ENCODE measurements at places on chromosomes 7 and 10.

DNA sequence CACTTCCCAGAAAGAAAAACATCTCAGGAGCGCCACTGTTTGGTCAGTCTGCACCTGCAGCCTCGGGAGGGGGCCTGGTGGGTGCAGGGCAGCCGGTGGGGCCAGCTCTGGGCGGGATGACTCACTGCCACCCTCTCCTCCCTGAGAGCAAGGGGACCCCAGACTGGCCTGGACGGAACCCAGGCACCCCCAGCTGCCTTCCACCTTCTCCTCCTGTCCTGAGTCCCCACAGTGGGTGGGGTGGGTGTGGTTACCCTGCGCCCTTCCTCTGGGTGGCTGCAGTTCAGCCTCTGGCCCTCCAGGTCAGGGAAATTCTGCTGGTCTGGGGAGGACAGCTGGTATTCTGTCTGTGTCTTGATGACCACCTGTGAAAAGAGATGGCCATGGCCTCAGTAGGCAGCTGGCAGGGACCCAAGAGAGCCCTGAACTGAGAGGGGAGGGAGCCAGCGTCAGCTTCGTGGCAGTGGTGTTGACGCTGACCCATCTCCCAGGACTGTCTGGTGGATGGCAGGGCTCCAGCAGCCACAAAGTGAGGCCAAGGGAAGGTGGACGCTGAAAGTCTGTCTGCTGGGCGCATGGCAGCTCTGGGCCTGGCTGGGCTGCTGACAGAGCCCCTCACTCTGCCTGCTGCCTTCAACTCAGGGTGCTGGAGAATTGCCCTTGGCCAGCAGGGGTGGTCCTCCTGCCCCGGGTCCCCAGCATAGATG is 8.9 kb downstream of the CALY start:
- peaks cover 21% of the 10 kb centered on the region for H3K4me1 ChIP-seq
- H3K36me3 ChIP-seq = no peaks in the 10 kb centered on the region
- no peak overlapping the region for H3K4me3 ChIP-seq
- no peak overlapping the region for H3K27ac ChIP-seq

- DNase-seq = no peak
- no peak overlapping the region for H3K27ac ChIP-seq
- H3K27me3 ChIP-seq = peaks cover 8% of the 10 kb centered on the region
- no peak overlapping the region for H3K4me3 ChIP-seq
Observed at GRCh38 chr7:138802706-138803105, 4.7 kb upstream of the ATP6V0A4 start.

- DNase-seq = no peak
Observed at GRCh38 chr10:81569488-81569887, 305.5 kb upstream of the NRG3 start.

DNA sequence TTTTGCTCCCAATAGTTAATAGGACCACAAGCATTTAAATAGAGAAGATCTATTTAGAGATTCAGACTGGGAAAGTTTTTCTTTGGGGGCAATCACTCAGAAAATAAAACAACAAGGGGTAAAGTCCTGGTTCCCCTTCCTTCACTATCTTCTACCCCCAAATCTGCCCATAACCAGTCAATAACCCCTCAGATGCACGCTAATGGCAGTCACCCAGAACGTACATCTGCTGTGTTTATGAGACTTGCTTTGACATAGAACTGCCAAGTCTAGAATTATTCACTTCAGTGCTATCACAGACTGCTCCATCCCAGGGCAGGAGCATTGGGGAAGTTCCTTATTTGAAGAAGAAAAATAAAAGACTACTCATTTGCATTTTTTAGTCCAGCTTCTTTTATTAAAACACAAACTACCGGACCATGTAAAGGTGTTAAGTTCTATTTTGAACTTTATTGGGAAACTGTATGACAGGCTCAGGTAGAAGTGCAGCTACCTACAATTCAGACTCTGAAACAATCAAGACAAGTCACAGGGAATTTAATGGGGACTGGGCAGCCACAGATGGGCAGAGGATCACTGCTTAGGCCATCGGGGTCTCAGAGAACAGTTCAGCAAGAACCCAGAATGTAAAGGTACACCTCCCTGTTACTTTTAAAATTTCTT is 38.4 kb downstream of the ANK3 start:
- H3K4me1 ChIP-seq = peaks cover 22% of the 10 kb centered on the region
- no peaks in the 10 kb centered on the region for H3K27me3 ChIP-seq
- H3K27ac ChIP-seq = no peak overlapping the region
- no peak for DNase-seq
- H3K36me3 ChIP-seq = no peaks in the 10 kb centered on the region

DNA sequence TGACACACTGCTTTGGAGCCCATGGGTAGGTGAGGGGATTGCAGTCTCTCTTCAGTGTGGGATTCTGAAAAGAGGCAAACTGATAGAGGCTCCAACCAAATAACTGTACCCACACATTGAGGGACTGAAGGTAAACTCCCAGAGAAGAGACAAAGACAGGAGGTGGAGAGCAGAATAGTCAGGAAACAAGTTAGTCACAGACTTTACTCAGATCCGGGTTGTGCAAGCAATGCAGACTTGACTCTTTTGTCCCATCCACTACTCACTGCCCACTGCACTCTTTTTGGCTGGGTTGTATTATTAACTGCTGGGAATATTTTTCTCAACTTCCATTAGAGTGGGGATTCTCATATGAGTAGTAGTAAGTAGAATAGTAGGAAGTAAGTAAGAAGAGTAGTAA is 152.7 kb downstream of the NRG3 start:
- no peaks in the 10 kb centered on the region for H3K27me3 ChIP-seq
- no peak overlapping the region for H3K4me3 ChIP-seq
- no peaks in the 10 kb centered on the region for H3K36me3 ChIP-seq
- H3K4me1 ChIP-seq = no peaks in the 10 kb centered on the region
- no peak for DNase-seq

DNA sequence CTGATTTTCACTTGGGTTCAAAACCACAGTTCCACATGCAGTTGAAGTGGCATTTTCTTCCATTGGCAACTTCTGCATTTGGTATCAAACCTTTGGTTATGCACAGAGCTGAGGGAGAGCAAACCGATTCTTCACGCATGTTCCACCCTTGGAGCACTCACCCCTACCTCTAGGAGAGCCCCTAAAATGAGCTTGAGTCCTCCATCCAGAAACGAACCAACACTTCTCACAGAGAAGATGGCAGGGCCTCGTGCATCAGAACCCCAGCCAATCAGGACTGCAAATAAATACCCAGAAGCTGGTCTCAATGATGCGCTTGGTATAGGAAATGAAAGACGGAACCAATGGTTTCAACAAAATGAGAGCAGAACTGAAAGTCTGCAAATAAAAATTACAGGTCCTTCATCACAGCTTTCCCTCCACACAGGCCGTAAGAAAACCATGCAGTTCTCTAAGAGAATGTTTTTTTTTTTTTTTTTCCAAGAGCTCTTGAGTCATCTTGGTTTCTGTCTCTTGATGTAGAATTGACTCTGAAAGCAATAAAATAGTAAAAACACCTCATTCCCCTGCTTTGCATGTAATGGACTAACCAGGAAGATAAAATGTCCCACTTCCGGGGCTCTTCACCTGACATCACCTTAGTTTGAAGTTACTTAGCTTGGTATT is 23.9 kb downstream of the KLF6 start:
- peaks cover 10% of the 10 kb centered on the region for H3K4me1 ChIP-seq
- H3K36me3 ChIP-seq = no peaks in the 10 kb centered on the region
- H3K27ac ChIP-seq = no peak overlapping the region
- peaks cover 59% of the 10 kb centered on the region for H3K27me3 ChIP-seq
- no peak for DNase-seq

DNA sequence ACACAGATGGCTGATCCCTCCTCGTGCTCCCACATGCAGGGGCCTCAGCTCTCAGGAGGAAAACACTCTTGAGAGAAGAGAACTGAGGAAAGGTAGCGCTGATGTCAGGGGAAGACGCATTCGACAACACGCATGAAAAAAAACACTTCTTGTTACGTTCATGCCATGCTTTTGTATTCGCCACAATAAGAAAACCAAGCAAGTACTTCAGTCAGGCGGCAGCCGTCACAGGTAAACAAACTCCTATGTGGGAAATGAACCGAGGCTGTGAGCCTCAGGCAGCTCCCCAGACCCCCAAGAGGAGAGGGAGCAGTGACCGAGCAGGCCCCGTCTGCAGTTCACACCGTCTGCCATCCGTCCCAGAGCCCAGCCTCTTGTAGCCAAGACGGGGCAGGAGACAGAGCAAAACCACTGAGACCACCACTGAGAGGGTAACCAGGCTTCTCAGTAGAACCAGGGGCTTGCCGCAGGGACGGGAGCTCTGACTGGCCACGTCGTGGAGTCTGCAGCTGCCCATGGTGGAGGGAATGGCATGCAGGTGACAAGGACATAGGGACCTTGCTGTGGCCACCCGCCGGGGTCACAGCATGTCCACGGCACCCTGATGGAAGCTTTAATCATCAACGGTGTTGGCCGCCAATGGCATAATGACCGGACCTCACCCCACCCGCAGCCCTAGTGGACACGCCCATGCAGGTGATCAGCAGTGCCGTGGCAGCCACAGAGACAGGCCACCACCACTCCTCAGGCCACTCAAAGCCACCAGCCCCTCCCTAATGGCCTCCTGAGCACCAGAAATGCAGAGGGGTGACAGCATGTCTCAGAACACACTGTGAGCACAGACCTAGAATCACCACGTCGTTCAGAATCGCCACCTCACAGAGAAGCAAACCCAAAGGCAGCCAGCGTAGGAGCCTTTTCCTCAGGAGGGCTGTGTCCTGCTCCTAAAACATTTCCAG is 304.3 kb downstream of the PTPRN2 start:
- no peaks in the 10 kb centered on the region for H3K4me1 ChIP-seq
- no peak for DNase-seq
- H3K27me3 ChIP-seq = no peaks in the 10 kb centered on the region
- no peak overlapping the region for H3K4me3 ChIP-seq
- no peak overlapping the region for H3K27ac ChIP-seq

All from neural progenitor cell (in vitro differentiated cells).